Uterus (tissue), 4 donors: ENCODE measurements at places on chromosomes 3 and 15. TPM values are rescaled to one million over a fixed set of nuclear protein-coding genes. Genes with fewer than 3 reads are reported as not detected.

GRCh38 chr3:143183665-143183964 is 64.0 kb downstream of the CHST2 start:
- H3K36me3 ChIP-seq: no peaks in the 10 kb centered on the region
- H3K4me1 ChIP-seq: no peaks in the 10 kb centered on the region
- H3K4me3 ChIP-seq: no peak overlapping the region
- DNase-seq: no peak

GRCh38 chr3:61686228-61686648 is 124.9 kb downstream of the PTPRG start:
- H3K36me3 ChIP-seq: no peaks in the 10 kb centered on the region
- no peak overlapping the region for H3K27ac ChIP-seq
- no peak for DNase-seq
- H3K27me3 ChIP-seq: no peaks in the 10 kb centered on the region

- peak overlapping the region; percentile 97 for H3K27ac ChIP-seq
- H3K4me1 ChIP-seq: peaks cover 39% of the 10 kb centered on the region
- peak; percentile 55 for DNase-seq
- no peaks in the 10 kb centered on the region for H3K36me3 ChIP-seq
- no peak overlapping the region for H3K4me3 ChIP-seq
Measured at GRCh38 chr3:15327941-15328340, 4.4 kb downstream of the SH3BP5 start.

GRCh38 chr3:14301558-14301957 is 100.8 kb upstream of the SLC6A6 start:
- H3K4me3 ChIP-seq: no peak overlapping the region
- H3K36me3 ChIP-seq: no peaks in the 10 kb centered on the region
- peak; percentile 67 for DNase-seq

DNA sequence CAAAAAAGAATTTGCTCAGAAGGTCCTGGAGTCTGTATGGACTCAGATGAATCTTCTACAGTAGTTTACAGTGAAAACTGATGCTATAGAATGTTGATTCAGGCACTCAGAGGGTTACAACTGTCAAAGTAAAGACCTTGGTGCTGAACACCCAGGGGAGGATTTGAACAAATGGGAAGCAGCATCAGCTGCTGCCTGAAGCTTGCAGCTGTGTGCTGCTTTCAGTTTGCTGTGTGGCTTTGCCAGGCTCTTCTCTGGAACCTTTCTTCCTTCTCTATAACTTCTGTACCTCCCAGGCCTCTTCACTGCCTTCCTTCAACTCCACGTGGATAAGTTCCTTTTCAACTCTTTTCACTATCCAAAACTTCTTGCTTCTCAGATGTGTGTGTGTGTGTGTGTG is 214.2 kb downstream of the GRM7 start:
- no peaks in the 10 kb centered on the region for H3K27me3 ChIP-seq
- H3K27ac ChIP-seq: no peak overlapping the region
- no peak for DNase-seq
- H3K4me1 ChIP-seq: no peaks in the 10 kb centered on the region

The RLBP1 gene
- total RNA-seq: not detected

The LRRC31 gene
- not detected for total RNA-seq

The CCDC191 gene
- total RNA-seq: 4.1 TPM
